GM13976 (cell line): ENCODE measurements at places on chromosomes 7 and 10.
A peak's percentile ranks its signal among the peaks of the same experiment; 100 is the strongest.

- no peak for DNase-seq
Measured at GRCh38 chr7:107666790-107667189, 6.2 kb downstream of the SLC26A4 start.

DNA sequence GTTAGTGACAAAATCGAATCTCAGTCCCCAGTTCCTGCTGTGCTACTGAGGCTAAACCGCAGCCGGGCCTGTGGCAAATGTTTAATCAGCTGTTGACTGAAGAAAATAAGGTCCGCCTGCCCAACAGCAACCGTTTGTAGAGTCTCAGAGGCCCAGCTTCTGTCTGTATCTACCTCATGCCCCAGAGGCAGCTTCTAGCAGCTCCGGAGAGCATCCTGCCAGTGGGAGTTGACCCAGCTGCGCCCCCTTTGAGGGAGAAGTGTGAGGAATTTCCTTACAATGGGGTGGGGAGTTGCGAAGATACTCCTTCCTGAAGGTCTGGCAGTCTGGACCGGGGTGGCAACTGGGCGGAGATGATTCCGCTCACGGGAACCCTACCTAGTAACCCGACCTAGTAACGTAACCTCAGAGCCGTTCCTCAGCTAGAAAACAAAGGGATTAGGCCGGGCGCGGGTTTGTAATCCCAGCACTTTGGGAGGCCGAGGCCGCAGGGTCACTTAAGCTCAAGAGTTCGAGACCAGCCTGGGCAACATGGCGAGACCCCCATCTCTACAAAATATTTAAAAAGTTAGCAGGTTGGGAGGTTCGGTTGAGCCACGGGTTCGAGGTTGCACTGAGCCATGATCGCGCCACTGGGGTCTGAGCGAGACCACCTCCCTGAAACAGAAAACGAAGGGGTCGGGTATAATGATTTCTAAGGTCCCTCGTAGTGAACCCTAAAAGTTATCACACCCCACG is 846 bp upstream of the ZNF775 start:
- no peak for DNase-seq

DNA sequence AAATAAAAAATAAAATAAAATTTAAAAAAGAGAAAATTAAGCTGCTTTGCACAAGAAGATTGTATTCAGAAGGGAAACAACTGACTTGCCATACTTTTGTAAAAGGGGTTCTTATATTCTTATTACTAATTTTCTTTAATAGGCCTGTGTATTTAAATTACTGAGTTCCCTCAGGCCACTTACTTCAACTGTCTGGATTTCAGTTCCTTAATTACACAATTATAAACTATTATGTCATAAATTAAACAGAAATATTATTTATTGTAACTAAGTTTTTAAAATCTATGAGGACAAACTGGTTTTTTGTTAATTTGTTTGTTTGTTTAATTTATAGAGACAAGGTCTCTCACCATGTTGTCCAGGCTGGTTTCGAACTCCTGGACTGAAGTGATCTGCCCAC is 22.4 kb upstream of the MICU1 start:
- DNase-seq = no peak

DNA sequence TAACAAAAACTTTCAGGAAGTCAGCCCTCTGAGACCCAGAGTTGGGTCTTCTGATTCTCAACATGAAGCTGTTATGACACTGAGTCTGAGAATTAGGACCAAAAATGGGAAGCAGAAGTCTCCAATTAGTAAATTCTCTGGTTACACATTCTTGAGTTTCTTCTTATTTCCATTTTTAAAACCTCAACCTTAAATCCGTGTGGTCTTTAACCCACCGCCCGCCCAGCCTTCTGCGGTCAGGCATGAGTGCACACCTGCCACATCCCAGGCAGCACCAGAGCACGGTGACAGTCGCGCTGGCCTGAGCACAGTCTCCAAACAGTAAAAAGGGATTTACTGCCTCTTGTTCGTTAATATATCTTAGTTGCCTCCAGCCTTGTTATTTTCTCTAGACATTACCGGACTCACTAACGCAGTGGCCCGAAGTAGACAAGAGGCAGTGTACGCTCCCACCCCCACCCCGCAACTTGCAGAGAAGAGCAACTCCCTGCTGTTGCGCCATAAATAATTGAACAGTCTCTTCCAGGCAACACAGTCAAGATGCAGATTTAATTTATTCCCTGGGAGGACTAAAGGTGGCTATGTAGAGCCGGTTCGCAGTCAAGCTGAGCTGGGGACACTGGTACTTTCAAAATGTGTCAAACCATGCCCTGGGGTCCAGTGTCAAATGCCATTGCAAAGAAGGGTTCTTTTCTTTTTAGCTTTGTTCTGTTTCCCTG is 147.0 kb upstream of the CELF2 start:
- DNase-seq = peak; percentile 12

- DNase-seq = no peak
Measured at GRCh38 chr7:151018421-151019129, 5.7 kb downstream of the ATG9B start.

- DNase-seq = no peak
Measured at GRCh38 chr10:125782054-125782453, 6.4 kb upstream of the MMP21 start.

DNA sequence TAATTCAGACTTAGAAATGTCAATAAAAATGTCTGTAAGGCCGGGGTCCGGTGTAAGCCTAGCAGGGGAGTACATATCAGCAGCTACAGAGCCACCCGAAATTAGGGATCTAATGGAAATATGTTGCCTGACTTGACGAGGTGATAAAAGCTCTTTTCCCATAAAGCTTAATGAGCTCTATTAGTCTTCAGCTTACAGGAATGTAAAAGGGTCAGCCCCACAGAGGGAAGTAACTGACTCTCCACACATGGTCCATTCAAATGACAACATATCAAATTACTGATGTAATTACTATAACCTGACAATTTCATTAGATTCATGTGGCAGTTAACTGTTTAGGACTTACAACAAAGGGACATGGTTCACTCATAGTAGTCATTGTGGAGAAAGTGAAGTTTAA is 62.3 kb downstream of the ATE1 start:
- no peak for DNase-seq

- DNase-seq = no peak
Measured at GRCh38 chr10:21727452-21728168, 193.6 kb downstream of the MLLT10 start.

GRCh38 chr7:26856176-26856985 is 8.0 kb downstream of the SKAP2 start:
- no peak for DNase-seq

GRCh38 chr7:151129960-151130591 is 37.4 kb downstream of the GBX1 start:
- no peak for DNase-seq

DNA sequence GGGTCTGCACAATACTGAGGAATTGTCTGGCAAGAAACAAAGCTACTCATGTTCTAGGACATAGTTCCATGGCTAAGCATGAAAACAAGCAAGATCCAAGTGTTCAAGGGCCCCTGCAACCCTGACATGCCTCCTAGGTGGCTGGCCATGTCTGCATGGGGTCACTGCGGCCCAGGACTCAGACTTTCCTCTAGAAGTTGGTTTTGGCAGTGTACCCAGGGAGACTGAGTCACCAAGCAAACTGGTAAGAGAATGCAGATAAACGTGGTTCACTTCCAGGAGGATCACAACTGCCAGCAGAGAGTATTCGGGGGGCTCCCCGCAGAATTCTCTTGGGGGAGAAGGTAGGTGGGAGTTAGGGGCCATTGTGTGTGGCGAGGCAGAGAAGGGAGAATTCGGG is 7.4 kb upstream of the PFKFB3 start:
- no peak for DNase-seq

- DNase-seq = no peak
Measured at GRCh38 chr7:30845426-30846135, 66.1 kb upstream of the AQP1 start.

GRCh38 chr10:70255329-70256299 is 22.4 kb upstream of the PPA1 start:
- DNase-seq = peak; percentile 48

DNA sequence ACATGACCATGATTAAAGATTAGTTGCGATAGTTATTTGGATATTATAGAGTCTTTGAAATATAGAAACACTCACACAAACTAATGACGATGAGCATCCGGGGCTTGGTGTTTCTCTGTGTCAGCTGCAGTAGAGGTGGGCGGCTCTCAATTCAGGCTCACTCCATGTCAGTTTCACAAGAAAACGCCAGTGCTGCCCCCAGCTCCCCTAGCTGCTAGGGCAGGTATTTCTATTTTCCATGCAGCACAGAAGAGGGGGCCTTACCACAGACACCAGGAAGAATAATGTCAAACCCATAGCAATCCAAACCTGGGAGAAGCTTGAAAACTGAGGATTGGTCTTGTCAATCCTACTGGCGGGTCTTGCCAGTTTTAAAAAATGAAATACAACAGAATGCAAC is 197.1 kb downstream of the PHTF2 start:
- DNase-seq = no peak

DNA sequence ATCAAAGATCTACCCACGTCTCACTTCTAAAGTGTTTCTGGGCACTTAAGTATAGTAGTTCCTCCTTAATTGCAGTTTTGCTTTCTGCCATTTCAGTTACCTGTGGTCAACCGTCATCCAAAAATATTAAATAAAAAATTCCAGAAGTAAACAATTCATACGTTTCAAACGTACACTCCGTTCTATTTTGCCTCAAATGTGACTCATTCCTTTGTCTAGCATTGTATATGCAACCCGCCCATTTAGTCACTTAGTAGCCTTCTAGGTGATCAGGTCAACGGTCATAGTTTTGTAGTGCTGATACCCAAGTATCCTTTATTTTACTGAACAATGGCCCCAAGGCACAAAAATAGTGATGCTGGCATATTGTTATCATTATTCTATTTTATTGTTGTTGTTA is 33.8 kb downstream of the HGF start:
- DNase-seq = no peak

GRCh38 chr10:60207894-60208293 is 181.8 kb downstream of the ANK3 start:
- DNase-seq = no peak

DNA sequence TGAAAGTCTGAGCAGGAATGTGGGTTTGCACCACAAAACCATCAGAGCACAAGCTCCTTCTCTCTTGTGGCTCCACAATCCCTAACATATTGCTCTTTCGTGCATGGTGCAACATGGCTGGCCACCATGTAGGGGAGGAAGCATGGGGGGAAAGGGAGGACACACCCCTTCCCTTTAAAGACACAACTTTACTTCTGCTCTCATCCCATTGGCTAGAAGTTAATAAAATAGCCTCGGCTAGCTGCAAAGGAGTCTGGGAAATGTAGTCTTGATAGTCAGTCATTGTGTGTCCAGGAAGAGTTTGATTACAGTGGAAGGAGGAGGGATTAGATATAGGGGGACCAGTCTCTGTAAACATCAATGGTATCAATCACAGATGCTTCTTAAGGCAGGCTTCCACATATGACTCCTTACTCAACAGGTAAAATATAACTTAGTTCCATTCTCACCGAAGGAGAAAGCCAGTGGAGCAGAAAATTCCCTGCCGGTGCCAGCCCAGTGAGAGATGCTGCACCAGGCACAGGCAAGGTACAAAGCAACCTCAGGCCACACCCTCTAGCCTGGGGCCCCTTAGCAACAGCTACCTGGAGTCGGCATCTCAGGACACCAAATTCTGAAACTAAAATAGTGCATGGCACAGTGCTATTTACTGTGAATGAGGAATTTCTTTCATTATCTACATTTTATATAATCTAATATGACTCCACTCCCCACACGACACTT is 124.7 kb upstream of the CTBP2 start:
- no peak for DNase-seq

DNA sequence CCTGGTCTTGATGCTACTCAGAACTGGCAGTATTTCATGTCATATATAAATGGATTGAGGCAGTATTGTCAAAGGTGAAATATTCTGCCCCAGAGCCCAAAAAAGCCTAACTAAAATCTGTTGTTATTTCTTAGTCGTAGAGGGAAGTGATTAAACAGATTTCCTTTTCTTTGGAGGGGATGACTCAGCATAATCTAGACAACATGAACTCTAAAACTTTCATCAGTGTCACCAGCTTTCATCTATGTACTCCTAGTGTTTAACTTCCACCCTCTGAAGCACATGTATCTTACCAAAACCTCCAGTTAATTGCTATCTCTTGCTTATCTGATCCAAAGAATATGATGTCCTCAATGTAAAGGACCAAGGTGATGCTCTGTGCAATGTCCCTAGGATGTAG is 97.1 kb upstream of the ARID5B start:
- DNase-seq = no peak

- no peak for DNase-seq
Measured at GRCh38 chr10:34163075-34163905, 651.8 kb downstream of the PARD3 start.

- no peak for DNase-seq
Measured at GRCh38 chr7:155355745-155356144, 58.1 kb downstream of the INSIG1 start.

GRCh38 chr10:113067501-113067900 is 117.5 kb downstream of the TCF7L2 start:
- no peak for DNase-seq
